ENCODE measurements at places on chromosomes 4 and X.

GRCh38 chr4:176150356-176150682 lies 45.1 kb downstream of the SPATA4 start:
- no peak for DNase-seq

DNA sequence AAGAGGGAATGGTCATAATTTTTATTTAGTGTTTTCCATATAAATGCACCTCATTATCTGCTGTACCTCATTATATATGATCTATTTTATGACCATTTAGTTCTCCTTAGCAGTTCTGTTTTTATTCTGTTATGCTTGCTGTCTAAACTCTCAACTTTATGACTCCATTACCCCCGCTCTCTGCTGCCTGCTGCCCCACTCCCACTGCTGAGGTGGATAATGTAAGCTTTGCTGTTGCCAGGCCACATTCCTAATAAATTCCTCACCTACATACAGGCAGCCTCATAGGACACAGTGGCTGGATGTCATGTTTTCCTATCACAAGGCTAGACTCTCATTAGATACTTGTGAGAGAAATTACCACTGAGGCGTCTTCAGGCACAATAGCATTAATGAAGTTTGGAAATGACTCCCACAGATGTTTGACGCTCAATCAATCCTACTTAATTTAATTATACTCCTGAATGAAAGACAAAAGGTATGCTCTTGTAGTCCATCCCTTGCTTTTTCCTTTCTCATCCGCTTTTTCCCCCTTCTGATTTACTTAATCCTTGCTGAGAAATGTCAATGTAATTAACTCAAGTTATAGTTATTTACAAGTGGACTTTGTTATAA lies 497.5 kb upstream of the IGFBP7 start:
- no peak for DNase-seq

DNA sequence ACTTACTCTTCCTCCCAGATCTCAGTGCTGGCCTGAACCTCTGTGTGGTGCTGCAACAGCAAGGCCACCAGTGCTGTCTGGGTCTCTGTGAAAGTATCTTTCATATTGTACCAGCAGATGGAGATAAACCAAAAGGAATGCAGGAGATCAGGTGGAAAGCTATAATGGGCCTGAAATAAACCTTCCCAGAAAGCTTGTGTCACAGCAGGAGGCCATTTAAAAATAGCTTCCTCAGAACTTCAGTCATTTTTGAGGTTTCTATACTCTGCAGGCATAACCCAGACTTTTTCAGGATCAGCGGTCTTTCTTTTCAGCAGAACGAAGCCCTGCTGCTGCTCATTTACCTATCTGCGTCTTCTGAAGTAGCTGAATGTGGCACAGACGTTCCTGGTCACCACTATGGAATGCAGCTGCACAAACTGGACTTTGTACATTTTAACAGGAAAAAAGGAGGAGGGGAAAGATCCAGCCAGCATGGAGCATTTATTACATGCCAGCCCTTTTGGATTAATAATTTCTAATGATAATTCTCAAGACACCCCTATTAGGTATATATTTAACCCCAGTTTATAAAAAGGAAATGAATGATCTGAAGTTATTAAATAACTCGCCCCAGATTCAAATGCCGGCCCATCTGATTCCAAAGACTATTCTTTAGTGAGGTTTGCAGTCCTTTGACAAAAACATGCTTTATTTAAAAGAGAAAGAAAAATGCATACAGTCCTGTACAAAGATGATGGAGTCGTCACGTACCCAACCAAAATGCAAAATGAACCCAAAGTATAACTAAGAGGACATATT lies 119.7 kb downstream of the NFKB1 start:
- no peak for DNase-seq

- DNase-seq, result no peak
These were observed 66.9 kb downstream of the ARHGEF38 start for GRCh38 chr4:105619188-105619931.

DNA sequence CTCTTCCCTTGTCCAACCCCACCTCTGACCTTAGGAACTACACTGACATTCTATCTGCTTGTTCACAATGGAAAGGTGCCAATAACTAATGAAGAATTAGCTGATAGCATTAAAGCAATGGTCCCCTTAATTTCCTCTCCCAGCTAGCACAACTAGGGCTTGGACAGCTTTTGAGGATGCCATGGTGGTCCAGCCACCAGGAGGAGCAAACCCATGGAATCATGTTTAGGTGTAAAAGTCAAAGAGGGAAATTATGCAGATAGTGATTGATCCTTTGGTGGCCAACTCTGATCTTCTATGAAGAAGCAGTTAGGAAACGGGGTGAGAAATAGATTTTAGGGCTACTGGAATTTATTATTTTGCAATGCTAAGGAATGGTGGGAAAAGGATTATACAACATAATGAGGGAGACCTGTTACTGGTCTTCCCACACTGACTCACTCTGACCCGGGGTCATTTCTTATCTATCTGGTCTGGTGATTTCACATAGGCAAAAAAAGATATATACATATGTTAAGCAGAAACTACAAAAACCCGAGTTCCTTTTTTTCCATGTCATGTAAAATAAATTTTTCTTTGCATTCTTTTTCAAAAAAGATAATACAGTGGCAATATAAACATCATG lies 45.8 kb upstream of the FBXW7 start:
- DNase-seq, result no peak

Data from T-helper 17 cell (primary cell).